ENCODE measurements at places on chromosomes 3 and 15.

DNA sequence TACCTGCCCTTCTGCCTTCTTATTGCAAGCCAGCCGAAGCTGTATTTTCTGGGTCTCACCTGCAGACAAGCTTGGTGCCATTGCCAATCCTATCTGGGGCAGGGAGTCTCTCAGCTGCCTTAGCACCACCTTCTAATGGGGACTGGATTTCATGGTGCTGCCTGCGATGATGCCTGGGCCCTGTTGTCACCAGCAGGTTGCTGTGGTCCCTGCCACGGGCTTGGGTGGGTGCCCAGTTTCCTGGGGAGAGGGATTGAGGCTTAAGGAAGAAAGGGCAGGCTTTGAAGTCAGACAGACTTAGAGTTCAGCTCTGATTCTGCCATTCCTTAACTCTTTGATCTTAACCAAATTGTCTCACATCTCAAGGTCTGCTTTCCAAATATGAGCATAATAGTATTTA lies 87.4 kb upstream of the CD96 start:
- DNase-seq: no peak

DNA sequence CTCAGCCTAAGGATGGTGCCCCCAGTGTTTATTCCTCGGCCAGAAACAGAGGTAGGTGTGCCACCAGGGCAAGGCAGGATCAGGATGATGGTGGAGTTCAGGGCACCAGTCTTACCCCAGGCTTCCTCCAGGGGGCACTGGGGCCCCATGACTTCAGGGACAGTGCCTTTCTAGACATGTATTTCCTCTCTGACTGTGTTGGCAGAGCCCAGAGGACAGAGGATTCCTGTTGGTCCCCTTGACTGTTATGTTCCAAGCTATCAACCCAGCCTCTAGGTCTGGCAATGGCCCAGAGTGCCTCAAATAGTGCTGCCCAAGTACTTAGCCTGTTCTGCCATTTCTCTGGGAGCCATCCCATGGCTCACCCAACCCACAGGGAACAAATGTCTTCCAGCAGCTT lies 2.8 kb downstream of the HEMK1 start:
- peak; percentile 65 for DNase-seq

DNA sequence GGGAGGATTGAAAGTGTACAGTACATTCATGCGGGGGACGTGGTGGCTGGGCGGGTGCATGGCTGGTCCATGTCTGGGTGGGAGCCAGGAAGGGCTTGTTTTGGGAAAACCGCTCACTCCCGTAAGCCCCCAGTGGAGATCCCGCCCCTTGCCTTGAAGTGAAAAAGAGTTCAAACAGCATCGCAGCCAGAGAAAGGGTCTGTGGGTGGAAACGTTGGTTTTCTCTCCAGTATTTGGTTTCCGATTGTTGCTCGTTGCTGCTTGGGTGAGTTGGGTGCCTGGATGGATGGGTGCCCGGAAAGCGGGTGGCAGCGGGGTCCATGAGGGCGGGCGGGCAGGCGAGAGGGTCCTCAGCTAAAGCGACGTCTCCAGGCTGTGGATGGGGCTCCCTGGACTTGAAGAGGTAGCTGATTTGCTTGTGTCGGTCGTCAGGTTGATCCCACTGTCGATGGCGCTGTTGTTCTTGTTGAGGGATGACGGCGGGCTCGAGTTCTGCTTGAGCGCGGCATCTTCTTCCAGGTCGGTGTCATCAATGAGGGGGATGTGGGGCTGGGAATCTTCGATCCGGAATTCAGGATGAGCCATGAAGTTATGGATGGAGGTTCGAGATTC lies 7.7 kb upstream of the SEC13 start:
- no peak for DNase-seq

- DNase-seq: no peak
Observed at GRCh38 chr15:101692801-101693598, 31.3 kb downstream of the TARS3 start.

DNA sequence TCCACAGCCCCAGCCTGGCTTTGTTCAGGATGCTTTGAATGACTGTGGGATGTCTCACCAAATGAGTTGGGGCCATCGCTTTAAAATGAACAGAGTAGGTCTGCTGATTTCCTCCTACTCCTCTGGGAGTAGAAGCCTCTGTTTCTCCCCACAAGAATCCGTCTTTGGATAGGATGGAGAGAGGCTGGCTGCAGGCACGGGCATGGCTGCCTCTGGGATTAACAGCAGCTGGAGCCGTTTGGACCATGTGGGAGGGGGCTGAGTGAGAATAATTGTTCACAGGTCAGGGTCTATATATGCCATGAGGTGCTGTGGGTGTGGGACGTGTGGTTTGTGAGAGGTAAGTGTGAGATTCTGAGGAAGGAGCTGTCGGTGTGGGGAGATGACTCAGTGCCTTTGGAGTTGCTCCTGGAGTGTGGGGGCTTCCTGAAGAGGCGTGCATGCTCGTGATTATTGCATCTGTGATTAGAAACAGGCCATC lies 48.0 kb upstream of the APEH start:
- DNase-seq: no peak

- peak; percentile 45 for DNase-seq
Observed at GRCh38 chr3:156341831-156342416, 213.0 kb downstream of the SSR3 start.

GRCh38 chr15:40388941-40389823 lies 6.7 kb downstream of the KNSTRN start:
- DNase-seq: no peak

DNA sequence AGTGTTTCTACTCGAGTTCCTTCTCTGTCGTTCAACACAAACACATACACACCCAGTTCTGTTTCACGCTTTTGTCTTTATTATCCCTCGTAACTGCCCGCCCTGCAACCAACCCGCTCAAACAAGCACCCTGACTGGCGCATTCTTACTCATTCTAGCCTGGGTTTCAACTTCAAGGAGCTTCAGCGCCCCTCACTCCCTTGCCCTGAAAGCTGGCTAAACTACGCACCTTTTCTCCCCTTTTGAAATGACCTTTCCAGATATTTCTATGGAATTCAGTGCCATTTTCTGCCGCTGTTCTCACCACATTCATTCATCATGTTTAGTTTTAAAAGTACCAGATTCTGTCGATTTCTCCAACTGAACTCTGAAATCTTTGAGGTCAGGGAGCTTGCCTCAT lies 653 bp upstream of the MFSD1 start:
- no peak for DNase-seq

- no peak for DNase-seq
Observed at GRCh38 chr3:61736506-61736905, 175.1 kb downstream of the PTPRG start.

- no peak for DNase-seq
Observed at GRCh38 chr3:122284486-122284885, 40.6 kb upstream of the CSTA start.

DNA sequence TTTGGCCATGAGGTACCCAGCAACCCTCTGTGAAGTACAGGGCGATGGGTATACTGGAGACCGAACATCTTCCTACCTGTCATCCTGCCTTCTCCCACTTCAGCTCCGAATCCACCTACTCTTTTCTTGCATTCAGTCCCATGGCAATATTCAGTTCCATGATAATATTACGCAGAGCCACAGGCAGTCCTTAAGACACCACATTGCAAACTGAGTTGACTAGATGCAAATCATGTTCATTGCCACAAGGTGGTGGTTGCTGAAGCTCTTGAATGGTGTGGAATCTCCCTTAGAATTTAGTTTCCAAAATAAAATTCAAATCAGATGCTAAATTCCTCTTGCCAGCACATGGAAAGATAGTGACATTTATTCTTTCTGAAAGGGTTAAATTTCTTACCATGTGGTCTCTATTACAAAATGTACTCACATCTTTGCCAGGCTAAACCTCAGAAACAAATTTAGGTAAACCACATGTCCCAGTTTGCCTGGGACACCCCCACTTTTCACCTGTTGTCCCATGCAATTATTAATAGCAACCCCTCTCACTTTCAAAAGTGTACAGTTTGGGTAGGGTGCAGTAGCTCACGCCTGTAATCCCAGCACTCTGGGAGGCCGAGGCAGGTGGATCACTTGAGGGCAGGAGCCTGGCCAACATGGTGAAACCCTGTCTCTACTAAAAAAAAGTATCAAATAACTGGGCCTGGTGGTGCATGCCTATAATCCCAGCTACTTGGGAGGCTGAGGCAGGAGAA lies 1.7 kb upstream of the NME9 start:
- DNase-seq: peak; percentile 7

- no peak for DNase-seq
Observed at GRCh38 chr3:63331520-63331919, 53.4 kb downstream of the SYNPR start.

- no peak for DNase-seq
Observed at GRCh38 chr3:100073714-100074307, 40.5 kb downstream of the FILIP1L start.

DNA sequence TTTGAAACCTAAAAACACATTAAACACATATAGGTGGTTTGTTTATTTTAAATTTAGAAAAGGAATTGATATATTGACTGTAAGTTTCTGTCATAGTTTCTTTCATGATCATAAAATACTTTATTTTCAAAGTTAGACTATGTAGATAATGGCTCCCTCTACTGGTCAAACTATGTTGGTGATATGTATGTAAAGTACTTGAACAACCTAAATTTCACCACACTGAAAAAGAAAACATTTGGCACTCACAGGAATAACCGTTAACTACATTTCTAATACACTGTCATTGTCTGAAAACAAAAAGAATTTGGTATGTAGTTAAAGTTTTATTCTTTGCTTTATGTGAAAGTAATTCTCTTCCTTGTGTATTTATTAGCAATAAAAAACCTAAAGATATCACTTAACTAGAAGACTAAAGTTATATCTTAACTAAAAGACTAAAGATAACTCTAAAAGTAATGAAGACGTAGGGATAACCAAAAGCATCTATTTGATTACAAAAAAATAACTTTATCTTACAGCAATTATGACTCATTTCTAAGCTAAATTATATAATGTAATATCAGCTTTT lies 427.5 kb downstream of the VGLL3 start:
- DNase-seq: peak; percentile 59

DNA sequence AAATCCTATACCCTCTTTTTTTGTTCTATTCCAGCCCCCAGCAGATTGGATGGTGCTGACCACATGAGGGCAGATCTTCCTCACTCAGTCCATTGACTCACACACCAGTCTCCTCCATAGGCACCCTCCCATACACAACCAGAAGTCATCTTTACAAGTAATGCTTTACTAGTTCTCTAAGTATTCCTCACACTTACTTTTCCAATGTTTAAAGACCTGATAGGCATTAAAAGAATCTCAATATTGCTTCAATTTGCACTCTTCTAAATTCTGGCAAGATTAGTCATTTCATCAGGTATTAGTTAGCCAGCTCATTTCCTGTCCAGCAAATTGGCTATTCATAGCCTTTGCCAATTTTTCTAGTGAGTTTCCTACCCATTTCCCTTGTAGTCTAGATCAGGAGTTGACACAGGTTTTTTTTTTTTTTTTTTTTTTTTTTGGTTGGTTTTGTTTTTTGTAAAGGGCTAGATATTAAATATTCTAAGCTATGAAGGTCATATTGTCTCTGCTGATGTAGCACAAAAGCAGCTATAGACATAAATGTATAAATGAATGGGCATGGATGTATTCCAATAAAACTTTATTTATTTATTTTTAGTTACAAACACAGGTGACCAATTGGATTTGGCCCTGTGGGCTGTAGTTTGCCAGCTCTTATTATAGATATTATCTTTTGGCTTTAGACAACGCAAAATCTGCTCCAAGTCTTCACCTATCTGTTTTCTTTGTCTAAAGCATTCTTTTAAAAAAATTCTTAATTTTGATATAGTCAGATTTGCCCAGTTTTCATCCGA lies 76.1 kb downstream of the ABHD5 start:
- no peak for DNase-seq

DNA sequence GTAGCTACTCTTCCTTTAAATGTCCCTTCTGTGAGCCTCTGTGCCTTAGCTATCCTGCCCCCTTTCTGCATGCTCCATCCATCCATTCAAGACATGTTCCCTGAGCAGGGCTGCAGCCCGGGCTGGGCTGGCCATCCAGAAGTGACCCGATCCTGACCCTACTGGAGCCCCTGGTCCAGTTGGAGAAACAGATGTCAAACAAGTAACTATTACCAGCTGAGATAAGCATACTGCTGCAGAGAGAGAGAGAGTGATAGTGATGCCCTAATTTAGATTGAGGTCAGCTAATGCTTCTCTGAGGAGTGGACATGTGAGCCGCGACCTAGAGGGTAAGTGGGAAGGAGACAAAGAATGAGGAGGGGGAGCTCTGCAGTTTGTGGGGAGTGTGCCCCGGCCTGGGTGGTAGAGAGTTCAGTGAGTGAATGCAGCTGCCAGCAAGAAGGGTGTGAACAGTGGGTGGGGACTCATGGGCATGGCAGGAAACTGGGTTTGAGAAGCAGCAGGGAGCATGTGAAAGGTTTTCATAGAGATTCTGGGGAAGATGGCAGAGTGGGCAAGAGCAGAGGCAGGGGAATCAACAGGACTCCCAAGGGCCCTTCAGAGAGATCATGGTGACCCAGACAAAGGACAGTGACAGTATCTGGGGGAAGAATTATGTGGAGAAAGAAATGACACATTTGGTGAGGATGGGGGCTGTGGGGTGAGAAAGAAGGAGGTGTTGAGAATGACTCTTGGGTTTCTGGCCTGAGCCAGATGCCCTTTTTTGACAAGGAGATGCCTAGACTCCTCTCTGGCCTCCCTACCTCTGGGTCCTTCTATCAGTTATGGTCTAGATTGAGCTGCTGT lies 44.9 kb downstream of the CHCHD6 start:
- no peak for DNase-seq

DNA sequence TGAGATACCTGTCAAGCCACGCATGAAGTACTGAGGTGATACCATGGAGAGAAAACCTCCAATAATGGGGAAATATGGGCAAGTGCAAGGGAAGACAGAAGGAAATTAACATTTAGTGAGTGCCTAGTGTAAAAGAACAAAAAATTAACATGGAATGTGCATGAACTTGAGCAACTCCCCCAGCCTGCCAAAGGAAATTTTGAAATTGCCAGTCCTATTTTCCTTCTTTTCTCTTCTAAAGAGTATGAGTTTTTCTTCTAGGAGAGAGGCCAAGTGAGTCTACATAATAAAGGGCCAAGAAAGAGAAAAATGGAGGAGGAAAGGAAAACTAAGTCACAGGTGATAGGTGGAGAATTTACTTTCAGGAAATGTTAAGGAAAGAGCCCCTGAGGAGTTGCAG lies 602.4 kb upstream of the MDFIC2 start:
- DNase-seq: no peak

GRCh38 chr3:113005611-113006010 lies 14.8 kb downstream of the GTPBP8 start:
- DNase-seq: no peak

DNA sequence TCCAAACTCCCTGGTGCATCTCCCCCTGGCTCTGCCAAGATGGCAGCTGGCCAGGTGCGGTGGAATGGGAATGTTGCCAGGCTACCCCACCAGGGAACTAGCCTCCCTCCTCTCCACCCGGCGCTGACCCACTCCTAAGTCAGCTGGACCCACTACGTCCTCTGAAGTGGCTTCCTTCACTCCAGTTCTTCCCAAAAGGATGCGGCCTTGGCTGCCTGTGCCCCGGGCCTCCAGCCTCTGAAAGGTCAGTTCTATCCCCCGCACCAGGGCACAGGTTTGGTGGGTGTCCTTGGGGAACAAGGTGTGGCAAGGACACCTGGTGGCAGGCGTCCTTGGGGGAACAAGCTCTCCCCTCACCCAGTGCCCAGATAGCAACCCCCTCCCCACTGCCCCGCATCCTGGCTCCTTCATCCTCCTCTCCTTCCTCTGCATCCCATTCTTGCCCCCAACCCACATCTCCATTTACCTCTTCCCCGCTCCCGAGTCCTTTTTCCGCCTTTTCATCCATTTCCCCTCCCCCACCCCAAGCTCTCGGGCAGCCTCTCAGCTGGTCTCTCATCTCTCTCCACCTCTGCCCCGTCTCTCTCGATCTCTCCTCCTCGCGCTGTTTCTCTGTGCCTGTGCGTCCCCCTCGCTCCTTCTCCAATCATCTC lies 54.0 kb downstream of the LHFPL4 start:
- DNase-seq: no peak

All from OCI-LY7 (cell line).